NAMALWA (cell line): ENCODE measurements at places on chromosomes 5 and 9.

DNA sequence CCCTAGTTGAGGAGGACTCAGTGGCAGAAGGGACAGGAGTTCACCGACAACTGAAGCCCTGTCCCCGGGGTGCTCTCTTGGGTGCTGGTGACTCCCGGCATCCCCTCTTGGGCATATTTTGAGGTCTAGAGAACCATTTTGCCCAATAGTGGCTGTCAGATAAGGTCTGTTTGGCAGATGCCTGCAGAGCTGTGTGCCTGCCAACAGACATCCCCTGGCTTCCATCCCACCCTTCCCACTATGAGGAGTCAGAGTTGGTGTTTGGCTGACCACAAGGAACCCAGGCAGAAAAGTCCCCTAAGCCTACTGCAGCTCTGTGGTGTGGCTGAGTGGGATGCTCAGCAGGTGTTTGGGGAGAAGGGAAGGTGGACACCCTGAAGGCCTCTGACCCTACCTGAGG is 207.0 kb downstream of the AUH start:
- DNase-seq, result no peak

DNA sequence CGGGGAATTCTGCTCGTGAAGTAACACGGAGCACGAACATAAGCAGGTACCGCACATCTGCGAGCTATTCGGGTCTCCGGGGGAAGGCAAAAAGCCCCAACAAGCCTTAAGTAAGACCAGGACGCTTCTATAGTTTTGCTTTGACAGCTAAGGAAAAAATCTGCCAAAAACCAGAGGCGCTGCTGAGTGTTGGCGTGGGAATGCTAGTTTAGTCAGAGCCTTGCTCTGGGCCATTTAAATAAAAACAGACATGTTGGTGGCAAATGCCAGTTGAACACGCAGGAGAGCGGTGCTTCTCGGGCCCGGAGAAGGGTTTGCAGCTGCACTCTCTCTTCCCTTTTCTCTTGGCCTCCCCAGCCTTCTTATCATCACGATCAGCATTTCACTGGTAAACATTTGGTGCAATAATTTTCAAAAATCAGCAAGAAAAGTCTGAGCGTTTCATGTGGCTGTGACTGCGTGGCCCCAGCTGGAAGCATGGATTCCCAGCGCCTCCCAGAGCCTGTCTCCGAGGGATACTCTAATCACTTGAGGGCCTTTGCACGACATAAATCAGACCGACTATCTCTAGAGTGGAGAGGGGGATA is 6.4 kb upstream of the NOTCH1 start:
- peak; percentile 64 for DNase-seq

GRCh38 chr5:178288401-178289368 is 56.1 kb upstream of the PHYKPL start:
- DNase-seq, result no peak

DNA sequence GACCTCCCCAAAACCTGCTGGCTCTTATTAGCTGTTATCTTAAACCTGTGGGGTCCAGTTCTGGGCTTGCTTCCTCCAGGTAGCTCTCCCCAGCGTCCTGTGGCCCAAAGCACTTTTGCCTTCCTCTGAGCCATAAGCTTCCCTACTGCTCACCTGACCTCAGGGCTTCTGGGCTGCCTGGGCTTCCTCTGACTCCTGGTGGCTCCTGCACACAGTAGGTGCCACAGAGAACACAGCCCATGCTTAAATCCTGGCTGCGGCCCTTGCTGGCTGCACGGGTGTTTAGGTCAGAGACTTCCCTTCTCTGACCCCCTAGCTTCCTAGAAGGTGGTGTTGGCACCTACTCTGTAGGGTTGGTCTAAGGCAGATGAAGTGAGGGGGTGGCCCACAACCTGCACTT is 2.5 kb downstream of the RALGDS start:
- DNase-seq, result no peak

- no peak for DNase-seq
Measured at GRCh38 chr9:114695948-114696347, 14.0 kb upstream of the TEX48 start.

- DNase-seq, result no peak
Measured at GRCh38 chr9:115946530-115946929, 207.1 kb upstream of the PAPPA start.

- no peak for DNase-seq
Measured at GRCh38 chr9:113600871-113601614, 137.5 kb downstream of the RGS3 start.

GRCh38 chr9:137278721-137279711 is 1.5 kb downstream of the TOR4A start:
- DNase-seq, result no peak

- DNase-seq, result no peak
Measured at GRCh38 chr5:141521244-141521781, 32.4 kb downstream of the PCDHGC5 start.

DNA sequence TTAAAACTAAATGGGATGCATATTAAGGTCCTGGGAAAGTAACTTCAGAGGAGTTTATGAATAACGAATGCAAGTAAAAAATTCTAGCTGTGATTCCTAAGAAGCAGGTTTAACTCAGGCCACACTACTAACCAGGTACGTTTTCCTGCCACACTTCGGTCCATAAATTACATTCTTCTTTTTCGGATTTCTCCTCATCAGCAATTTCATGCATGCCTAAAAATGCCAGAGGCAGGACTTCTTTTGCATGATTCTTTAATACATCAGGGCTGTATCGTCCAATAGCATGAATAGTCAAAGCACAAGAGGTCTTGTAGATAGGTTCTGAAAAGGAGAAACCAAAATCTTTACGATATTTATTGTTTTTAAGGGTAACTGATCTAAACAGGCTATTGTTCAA is 42.3 kb upstream of the OR2K2 start:
- no peak for DNase-seq

DNA sequence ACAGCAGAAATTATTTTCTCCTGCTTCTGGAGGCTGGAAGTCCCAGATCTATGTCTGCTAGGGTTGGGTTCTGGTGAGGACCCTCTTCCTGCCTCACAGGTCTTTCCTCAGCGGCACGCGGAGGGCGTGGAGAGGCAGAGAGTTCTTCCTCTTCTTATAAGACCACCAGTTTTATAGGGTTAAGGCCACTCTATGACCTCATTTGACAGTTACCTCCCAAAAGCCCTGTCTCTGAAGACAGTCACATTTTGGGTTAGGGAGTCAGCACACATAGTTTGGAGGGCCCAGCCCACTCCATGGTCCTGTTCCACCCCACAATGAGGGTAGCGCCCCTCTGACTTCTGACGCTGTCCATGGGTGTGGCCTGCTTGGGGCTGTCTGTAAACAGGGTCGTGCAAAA is 46.7 kb downstream of the TRIP13 start:
- no peak for DNase-seq

DNA sequence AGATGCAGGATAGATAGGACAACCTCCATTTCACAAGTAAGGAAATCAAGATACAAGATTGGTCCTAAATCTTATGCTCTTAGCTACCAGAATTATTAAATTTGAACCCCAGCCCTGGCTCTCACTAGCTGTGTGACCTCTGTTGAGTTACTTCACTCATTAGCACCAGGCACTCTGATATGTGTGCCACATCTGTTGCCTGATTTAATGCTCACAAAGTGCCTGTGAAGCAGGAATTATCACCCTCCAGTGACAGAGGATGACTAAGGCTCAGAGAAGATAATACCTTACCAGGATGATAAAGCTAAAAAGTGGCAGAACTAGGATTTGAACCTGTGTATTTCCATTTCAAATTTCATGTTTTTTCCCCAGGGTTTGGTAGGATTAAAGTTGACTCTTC is 110.0 kb downstream of the PLPPR1 start:
- DNase-seq, result no peak

DNA sequence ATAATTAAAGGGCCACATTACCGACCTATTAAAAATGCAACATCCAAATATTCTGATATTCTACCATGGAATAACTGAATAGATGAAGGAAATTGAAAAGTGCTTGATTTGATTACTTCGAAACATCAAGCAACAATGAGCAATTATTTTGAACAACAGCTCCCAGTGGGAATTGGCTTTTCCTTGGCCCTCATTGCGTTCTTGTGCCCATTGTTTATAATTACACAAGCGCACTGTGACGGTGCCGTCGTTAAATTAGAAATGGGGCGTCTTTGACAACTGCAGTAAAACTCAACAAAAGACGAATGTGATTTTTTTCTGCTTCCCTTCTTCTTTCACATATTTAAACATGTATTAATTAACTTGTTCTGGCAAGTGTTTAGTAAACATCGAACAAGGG is 61.6 kb downstream of the CDH6 start:
- no peak for DNase-seq

DNA sequence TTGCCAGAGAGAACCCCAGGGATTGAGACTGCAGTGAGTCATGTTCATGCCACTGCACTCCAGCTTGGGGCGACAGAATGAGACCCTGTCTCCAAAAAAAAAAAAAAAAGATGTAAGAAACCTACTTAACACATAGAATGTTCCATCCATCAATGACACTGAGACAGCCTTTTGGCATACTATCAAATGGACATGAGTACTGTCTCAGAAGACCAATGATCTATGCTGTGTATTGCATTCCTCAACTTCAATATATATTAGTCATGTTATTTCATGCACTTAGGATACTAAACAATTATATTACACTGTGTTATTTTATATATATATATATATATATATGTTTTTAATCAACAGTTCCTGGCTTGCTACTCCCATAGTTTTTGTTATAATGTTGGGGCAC is 57.1 kb upstream of the ANKH start:
- no peak for DNase-seq

DNA sequence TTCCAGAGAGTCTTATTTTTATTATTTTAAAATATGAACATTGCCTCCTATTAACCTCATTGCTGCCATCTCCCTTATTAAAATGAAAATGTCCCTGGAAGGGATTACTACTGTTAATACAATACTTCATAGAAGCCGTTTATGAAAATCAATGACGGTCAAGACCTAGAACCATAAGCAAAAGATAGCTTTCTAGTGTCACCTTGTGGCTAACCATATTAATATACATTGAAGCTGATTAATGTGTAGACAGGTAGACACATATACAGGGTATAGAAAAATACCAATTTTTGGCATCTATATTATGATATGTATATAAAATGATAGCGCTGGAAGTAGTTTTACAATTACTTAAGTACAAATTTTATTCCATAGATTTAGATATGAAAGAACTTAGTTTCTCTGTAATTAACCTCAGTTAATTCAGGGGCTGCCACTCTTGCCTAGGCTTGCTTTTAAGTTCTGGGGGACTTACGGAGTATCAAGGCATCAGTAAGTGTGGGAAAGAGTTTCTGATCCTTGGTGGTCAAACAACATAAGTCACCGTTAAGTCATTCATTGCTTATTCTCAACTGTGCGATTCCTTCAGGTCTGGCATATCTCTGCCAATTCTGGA is 2.5 kb upstream of the YTHDC2 start:
- peak; percentile 60 for DNase-seq

DNA sequence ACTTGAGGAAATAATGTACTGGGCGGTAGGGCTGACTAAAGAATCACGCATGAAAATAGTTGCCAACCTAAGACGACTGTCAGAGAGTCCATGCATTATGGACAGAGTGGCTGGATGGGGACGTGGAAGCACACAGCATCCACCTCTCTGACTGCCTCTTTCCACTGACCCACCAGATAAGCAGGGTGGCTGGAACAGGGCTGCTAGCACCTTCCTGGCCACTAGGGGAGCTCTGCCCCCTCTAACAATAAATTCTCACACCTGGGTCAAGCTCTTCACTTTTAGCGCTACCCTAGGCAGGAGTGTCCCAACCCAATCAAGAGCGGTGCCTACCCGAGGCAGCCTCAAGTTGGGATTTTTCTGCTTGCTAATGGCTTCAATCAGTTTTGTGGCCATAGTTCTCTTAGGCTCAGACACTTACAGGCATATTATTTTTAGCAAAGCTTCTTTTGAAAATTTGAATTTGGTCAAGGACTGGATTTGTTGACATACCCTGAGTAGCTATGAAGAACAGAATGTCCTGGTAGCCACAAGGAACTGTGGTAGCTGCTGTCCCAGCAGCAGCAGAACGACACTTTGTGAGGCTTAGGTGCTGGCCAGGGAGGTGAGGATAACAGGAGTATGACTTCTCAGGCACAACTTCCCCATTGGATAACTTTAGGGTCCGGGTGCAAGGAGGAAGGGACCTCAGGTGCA is 6.9 kb upstream of the TPM2 start:
- DNase-seq, result peak; percentile 76

GRCh38 chr9:16419124-16419523 is 451.3 kb downstream of the BNC2 start:
- no peak for DNase-seq

DNA sequence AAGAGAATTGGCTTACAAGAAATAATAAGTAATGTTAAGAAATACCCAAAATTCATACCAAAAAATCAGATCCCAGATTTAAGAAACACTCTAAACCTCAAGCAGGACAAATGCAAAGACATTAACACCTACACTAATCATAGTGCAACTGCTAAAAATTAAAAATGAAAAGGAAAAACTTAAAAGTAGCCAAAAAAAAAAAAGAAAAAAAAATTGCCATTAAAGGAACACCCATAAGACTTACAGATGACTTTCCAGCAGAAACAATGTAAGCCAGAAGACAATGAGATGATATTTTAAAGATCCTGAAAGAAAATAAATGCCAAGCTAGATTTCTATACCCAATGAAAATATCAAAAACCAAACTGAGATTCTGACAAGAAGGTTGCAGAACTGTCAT is 101.5 kb downstream of the DENND1A start:
- no peak for DNase-seq

- no peak for DNase-seq
Measured at GRCh38 chr9:13279284-13280141, at the start of gene MPDZ. Gene MPDZ, minus strand, starts transcription at chr9:13279692. Its CDS starts 29,377 bp downstream, at chr9:13250315.

GRCh38 chr9:89363921-89364665 is 45.8 kb downstream of the SECISBP2 start:
- no peak for DNase-seq

GRCh38 chr9:131650254-131650653 is 89.6 kb downstream of the RAPGEF1 start:
- no peak for DNase-seq

DNA sequence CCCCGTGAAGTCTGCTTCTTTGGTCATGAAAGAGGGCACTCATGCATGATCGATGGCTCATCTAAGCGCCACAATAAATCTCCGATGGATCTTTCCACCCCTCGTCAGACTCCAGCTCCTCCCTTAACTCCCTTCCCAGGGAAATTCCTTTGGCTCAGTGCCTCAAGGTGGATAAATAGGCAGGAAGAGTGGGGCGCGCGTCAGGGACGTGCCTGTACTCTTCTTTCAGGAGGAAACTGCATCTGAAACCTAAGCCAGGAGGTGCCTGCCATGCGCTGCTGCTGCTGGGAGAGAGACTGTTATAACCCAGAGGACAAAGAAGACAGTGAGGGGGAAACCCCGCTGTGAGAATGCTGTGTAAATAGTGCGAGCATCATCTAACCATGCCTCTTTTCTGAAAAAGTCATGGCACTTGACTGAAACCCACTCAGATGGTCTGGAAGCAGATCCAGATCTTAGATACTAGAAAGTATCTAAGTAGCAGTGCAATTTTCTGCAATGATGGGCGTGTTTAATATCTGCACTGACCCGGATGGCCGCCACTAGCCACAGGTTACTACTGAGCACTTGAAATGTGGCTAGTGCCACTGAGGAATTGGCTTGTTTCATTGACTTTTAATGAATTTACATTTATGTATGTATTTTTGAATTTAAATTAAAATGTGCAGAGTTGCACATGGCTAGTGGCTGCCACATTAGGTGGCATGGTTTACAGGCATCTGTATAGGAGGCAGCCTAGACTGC is 120.3 kb upstream of the BASP1 start:
- no peak for DNase-seq

- DNase-seq, result no peak
Measured at GRCh38 chr9:125971050-125971449, 223.9 kb downstream of the PBX3 start.
